ENCODE measurements at places on chromosomes 1 and 21.

DNA sequence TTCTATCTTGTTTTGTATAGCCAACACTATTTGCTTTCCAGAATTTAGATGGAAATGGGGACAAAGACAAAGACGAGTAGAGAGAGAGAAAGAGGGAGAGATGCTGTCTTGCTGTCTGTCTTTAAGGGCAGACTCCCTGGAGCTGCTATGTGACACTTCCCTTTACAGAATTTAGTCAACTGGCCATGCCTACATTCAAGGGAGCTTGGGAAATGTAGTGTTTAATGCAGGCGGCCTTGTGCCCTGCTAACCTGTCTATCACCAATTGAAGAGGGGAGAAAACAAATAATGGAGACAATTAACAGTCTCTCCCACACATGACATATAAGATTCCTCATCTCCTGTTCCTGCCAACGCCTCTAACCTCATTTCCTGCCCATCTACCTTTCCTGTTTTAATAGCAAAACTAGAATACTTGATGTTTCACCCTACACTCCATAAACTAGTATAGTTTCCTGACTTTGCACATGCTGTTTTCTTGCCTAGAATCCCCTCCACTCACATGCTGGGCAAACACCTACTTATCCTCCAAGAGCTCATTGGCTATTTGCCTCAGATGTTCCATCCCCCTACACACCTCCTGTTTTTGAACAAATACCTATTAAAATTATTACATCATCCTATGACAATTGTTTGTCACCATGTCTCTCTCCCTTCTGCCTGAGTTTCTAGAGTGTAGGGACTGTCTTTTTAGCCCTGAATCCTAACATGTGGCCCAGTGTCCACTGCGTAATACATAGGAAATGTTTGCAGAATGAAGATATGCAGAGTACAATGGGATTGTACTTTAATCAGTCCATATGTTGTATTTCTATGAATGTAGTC, 117.2 kb downstream of the SLC25A24 start:
- DNase-seq = no peak

DNA sequence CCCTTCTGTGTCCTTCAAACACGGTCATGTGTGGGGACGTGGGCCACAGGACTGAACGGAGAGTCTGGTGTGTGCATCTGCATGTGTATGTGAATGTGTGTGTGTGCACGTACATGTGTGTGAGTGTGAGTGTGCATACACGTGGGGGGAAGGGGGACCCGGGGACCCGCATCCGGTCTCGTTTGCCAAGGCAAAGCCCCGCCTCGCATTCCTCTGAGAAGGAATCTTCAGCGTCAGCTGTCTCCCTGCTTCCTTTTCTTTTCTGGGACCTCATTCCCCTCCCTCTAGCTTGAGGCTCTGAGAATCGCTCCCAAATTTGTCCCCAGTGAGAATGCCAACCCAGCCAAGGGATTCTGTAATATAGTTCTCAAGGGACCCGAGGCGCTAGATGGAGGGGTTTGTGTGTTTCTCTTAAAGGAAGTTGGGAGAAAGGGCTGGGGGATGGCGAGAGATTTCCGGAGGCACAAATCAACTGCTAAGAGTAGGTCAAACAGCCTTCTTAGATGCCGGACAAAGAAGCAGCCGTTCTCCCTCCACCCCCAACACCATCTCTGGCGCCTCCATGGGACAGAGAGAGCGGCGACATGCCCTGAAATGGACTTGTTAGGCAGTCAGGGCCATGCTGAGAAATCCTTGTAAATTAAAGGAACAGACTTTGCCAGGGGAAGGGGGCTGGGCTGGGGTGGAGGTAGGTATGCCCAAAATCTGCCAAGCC, 6.6 kb downstream of the IFFO2 start:
- no peak for DNase-seq

DNA sequence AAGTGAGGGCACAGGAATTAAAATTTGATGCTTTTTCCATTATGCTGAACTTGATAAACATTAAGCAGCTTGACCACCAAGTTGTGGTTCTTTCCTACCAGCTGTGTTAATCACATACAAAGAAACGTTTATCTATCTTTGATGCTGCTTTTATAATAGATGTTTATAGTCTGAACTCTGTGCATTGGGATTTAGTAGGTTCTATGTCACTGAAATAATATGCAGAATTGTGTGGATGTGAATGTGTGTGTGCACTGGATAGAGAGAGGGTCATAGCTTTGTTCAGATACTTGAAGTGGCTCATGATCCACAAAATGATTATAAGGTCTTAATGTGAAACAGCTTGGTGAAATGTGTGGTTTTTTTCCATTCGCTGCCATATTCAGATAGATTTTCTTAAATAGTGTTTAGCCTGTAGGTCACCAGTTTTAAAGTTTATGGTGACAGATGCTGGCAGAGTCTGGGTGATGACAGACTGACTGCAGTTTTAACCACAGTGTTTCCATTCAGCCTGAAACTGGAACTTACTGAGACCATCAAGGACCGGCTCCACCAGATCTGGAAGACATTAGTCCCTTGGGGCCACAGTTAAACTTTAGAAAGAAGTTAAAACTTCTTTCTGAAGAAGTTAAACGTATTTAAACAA, 10.2 kb downstream of the DDI2 start:
- DNase-seq = no peak

GRCh38 chr1:78526496-78526895, 35.7 kb downstream of the PTGFR start:
- no peak for DNase-seq

- no peak for DNase-seq
Observed at GRCh38 chr1:17277511-17278159, 28.7 kb downstream of the PADI3 start.

GRCh38 chr1:78079580-78079979, 33.8 kb downstream of the GIPC2 start:
- DNase-seq = no peak

DNA sequence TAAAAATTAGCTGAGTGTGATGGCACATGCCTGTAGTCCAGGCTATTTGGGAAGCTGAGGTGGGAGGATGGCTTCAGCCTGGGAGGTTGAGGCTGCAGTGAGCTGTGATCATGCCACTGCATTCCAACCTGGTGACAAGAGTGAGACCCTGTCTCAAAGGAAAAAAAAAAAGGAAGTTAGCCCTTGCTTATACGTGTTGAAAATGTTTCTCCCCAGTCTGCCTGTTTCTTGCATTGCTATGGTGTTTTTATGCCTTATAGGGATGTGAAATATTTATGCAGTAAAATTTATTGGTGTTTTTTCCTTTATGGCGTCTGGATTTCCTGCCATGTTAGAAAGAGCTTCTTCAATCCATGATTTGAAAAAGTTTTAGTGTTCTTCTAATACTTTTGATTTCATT, 3.6 kb upstream of the RERE start:
- no peak for DNase-seq

GRCh38 chr1:33074193-33074945, 6.6 kb upstream of the AZIN2 start:
- no peak for DNase-seq

GRCh38 chr1:234589854-234590620, 19.9 kb downstream of the IRF2BP2 start:
- DNase-seq = no peak

DNA sequence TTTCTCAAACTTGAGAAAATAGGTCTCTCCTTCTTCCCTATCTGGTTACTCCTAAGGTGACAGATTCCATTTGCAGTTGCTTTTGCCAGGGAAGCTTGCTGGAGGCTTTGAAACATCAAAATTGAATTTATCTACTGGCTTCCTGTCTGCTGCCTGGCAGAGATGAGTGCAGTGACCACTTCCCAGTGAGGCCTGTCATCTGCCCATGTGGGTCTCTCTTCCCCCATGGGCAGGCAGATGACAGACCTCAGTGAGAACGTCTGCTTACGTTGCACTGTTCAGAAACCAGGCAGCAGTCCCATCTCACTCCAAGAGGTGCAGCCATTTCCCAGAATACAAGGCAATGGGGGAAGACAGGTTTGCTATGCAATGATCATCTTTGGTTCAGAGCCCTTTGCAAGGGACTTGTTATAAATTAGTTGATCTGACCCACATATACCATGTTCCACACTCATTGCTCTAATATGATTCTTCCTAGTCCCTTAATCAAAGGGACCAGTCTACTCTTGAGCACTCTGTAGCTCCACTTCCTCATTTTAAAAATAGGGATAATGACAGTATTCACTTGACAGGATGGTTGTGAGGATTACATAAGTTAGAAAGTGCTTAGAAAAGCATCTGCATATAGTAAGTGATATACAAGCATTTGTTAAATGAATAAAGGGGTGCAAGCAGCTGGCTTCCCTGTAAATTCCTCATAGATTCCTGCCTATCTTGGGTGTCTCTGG, 10.6 kb downstream of the PGBD5 start:
- no peak for DNase-seq

DNA sequence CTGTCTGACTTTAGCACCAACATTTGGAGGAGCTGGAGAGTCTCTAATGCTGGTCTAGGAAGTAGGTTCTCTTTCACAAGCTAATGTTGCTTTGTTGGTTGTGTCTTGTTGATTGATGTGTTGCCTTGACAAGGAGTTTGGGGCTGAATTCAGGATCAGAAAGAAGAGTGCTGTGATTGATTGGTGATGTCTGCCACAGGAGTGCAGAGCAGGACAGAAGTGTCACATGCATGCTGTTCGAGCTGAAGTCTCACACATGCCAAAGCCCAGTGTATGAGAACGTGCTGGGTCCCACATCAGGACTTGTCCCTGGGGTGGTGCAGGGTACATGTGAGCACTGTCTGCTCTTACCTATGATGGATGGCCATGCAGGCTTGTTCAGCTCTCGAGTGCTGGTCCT, 694.4 kb downstream of the MATN1 start:
- DNase-seq = no peak

- DNase-seq = no peak
Observed at GRCh38 chr1:178275553-178275952, 181.6 kb downstream of the RASAL2 start.

DNA sequence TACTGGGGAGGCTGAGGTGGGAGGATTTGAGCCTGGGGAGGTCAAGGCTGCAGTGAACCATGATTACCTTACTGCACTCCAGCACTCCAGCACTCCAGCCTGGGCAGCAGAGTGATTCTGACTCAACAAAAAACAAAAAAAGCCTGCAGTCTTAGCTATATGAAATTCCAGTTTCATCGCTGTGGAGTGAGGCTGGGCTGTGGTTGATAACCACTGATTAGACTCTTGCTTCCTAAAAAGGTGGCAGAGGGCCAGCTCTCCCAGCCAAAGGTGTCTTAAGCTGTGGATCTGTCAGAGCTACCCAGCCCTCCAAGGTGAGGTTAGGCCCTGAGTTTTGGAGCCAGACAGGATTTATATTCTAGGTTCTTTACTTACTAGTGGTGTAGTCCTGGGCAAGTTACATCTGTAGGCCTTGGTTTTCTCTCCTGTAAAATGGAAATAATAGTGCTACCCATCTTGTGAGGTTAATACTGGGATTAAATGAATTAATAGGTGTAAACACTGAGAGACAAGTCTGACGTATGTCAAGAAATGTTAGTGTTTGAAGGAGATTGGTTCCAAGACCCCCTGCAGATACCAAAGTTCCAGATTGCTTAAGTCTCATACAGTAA, 35.9 kb downstream of the TMCC2 start:
- DNase-seq = no peak

DNA sequence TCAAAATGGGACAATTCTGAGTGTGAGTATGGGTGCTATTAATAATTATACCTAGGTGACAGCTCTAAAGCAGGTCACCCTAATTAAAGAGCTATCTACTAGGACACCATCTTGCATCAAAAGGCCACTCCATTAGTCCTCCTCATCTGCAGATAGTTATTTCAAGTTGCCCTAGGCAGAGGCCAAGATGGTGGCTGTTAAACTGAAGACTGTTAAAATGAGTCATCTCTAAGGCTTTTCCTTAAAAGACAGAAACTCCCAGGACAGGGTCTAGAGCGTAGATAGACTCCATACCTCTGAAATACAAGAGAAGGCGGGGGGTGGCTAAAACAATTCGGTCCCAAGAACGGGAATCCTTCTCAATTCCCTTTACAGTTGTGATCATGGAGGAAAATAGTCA, 4.5 kb upstream of the ZNF697 start:
- no peak for DNase-seq

- no peak for DNase-seq
Observed at GRCh38 chr1:99818063-99818699, 32.0 kb upstream of the AGL start.

GRCh38 chr1:47401761-47402160, 14.3 kb upstream of the FOXE3 start:
- no peak for DNase-seq

DNA sequence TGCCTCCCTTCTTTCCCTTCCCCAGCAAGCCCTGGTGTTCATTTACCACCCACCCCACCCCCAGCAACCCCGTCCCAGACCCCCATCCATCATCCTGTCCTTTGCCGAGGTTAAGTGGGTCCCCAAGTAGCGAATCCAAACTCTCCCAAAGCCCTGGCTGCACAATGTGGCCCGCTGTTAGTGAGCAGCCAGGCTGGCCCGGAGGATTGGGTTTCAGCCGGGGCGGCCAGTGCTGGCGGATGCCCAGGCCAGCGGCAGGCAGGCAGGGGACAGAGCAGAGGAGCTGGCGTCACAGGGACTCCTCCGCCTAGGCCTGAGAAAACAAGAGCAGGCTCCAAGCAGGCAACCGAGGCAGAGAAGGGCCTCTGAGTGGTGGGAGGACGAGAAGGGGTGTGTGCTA, 61.4 kb downstream of the EPHB2 start:
- no peak for DNase-seq

DNA sequence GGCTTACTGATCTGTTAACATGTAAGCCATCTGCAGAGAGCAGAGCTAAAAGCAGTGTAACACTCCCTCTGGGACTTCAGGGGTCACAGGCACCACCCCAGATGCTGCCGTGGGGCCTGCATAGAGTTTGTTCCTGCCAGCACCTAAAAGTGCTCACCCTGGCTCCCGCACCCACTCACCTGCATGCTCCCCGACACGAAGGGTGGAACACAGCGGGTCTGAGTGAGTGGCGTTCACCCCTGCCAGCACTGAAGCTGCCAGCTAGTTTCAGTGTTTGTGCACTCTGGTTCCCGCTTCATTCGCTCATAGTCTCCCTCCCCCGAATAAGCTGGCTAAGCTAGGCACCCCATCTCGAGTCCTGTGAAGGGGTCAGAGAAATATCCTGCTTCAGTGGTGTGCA, 1681.0 kb downstream of the NCAM2 start:
- no peak for DNase-seq

- no peak for DNase-seq
Observed at GRCh38 chr1:64909031-64909430, 57.3 kb downstream of the JAK1 start.

GRCh38 chr21:46603228-46603627, 1.7 kb downstream of the S100B start:
- DNase-seq = no peak

GRCh38 chr1:62437273-62437940, 558 bp downstream of the USP1 start:
- DNase-seq = no peak

All from NCI-H2081 treated with DMSO at 0.1 percent for 48 hours (cell line).